ENCODE measurements at places on chromosomes 11 and 22.

DNA sequence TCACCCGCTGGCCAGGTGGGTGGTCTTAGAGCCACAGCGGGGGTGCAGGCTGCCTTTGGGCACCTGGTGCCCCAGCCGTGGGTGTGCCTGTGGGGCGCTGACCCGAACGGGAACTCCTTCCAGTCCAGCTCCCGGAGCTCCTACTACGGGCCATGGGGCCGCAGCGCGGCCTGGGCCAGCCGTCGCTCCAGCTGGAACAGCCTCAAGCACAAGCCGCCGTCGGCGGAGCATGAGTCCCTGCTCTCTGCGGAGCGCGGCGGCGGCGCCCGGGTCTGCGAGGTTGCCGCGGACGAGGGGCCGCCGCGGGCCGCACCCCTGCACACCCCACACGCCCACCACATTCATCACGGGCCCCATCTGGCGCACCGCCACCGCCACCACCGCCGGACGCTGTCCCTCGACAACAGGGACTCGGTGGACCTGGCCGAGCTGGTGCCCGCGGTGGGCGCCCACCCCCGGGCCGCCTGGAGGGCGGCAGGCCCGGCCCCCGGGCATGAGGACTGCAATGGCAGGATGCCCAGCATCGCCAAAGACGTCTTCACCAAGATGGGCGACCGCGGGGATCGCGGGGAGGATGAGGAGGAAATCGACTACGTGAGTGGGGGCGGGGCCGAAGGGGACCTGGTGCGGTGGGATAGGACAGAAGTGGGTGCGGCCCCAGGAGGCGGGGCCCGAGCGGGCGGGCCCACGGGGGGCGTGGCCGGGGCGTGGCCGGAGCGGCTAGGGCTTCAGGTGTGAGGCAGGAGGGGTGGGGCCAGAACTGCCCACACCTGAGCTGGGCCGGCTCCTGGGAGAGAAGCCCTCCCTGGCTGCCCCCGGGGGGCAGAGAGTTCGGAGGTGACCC lies 91.5 kb downstream of the CACNA1I start:
- no peak for DNase-seq

DNA sequence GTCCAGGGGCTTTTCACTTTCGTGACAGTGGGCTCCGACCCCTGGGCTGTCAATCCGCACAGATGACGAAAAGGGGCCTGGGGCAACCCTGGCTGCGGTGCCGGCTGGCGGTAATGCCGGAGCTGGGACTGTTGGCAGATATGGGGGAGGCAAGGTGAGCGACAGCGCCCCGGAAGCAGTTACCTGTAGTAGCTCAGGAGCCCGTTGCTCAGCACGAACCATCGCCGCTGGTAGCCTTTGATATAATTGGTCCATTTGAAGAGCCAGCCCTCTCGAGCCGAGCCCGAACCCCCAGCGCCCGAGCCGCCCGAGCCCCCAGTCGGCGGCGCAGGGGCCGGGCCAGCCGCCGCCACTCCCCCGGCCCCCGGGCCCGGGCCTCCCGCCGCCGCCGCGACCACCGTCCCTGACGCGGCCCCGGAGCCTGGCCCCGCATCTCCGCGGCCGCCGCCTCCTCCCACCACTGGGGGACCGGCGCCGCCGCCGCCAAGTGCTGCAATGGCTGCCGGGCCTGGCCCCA lies 396 bp downstream of the OSBP start:
- DNase-seq, result no peak

- DNase-seq, result no peak
Measured at GRCh38 chr11:2136952-2137201, 2.3 kb downstream of the IGF2 start.

GRCh38 chr11:46463701-46464421 lies 72.3 kb upstream of the CHRM4 start:
- DNase-seq, result no peak

- DNase-seq, result no peak
Measured at GRCh38 chr22:37148031-37148651, 1.6 kb downstream of the IL2RB start.

DNA sequence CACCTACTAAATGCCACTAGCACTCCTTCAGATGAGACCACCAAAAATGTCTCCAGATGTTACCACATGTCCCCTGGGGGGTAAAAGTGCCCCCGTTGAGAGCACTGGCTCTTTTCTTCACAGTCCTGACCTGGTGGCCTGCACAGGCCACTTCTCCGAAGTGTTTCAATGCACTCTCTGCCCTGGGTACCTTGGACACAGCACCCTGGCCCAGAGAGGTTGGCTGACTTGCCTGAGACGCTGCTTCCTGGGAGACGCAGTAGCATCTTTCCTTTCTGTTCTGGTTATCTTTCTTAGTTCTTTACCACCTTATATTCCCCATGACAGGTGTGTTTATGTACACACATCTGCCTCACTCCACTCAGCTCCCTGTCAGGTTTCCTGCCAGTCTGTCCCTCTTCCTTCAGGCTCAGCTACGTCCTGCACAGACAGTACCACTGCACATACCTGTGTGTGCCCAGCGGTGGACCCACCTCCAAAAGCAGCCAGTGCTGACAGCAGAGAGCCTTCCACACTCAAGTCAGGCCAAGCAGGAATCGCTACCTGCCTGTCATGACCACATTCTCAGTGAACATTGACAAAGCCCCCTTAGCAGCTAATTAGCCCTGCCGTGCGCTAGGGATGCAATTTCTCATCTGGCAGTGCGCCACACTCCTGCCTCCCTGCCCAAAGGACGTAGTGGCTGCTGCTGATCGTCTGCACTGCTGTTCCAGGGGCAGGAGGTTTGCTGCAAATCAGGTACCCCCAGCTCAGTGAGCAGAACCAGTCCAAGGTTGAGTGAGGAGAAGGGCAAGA lies 39.0 kb downstream of the FAM83F start:
- no peak for DNase-seq

DNA sequence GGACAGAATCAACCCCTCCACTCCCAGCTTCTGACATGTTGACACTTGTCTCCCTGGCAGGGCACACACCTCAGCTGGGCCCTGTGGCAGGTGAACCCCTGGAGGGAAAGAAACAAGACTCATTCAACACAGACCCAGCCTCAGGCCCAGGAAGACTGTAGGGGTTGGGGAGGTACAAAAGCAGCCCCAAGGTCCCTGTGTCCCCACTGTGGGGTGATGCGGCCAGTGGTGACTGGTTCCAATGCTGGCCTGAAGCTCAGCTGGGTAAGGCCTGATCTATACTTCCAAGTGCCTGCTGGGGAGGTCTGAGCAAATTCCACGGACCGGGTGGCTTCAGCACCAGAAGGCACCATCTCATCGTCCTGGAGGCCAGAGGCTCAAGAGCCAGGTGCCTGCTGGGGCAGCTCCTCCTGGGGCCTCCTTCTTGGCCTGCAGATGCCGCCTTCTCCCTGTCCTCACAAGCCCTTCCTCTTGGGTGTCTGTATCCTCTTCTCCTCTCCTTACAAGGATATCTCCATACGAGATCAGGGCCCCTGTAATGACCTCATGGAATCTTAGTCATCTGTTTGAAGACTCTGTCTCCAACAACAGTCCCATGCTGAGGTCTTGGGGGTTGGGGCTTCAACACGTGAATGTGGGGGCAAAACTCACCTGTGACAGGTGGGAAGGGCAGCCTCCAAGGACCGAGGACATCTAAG lies 1492.1 kb downstream of the BRD1 start:
- no peak for DNase-seq

DNA sequence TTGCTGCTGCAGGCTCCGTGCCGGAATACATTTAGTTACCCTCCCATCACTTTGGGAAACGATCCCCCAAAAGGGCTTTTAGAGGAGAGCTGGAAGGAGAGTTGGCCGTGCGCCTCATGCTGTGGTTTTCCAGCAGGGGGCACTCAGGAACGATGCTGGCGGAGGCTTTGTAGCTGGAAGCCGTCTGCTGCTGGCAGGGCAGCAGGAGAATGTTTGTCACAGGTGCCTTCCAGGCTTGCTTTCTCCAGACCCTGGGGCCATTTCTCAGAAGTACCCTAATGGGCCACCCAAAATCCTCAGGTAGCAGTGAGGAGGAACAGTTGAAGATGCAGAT lies 30.0 kb upstream of the CABP7 start:
- peak; percentile 53 for DNase-seq

GRCh38 chr11:10373340-10373739 lies 68.5 kb downstream of the ADM start:
- no peak for DNase-seq

- peak; percentile 25 for DNase-seq
Measured at GRCh38 chr11:130477586-130478203, 29.2 kb downstream of the ADAMTS15 start.

- no peak for DNase-seq
Measured at GRCh38 chr11:124648610-124649009, 24.9 kb downstream of the SIAE start.

GRCh38 chr22:25369041-25369440 lies 149.6 kb downstream of the CRYBB2 start:
- no peak for DNase-seq

DNA sequence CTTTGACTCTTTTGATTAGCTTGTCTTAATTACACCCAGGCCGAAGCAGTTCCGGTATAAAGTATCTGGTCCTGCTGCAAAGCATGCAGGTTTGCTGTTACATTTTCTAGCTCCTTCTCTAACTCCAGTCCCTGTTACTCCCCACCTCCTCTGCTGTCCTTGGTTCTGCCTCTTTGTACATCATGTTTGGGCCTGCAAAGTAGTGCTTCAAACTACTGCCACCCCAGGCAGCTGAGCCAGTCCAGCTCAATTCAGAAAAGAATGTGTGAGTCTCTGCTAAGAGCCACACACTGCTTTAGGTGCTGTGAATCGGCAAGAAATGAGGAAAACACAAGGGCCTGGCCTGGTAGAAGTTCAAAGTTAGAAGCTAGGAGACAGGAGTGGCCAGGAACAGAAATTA lies 136.0 kb downstream of the SERGEF start:
- DNase-seq, result no peak

DNA sequence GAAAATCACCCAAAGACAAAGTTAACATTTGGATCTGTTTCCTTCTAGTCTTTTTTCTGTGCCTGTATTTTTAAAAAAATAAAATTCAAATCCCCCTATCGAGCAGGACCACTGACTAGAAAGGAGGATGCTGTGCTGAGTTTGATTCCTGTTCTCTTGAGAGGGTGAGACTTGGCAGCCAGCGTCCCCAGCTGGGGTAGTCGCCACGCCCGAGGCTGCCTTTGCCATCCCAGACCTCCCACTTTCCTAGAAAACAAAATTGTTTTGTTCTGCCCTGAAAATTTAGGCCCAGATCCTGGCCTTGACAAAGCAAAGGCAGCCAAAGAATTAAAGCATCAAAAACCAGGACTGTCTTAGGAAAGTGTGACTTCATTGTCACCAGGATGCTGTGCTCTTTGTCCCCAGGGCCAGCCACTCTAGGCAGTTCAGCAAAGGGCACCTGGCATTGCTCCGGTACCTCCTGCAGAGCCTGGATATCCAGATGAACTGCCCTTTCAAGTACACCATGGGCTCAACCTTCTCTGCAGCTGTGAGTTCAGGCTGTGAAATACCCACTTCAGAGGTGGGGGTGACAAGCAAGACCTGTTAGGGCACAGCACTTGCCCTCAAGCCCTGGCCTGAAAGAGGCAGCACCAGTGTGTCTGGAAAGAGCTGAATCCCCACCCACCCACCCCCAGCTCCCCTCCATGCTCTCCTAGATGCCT lies 44.6 kb downstream of the KCNQ1OT1 start:
- DNase-seq, result no peak

DNA sequence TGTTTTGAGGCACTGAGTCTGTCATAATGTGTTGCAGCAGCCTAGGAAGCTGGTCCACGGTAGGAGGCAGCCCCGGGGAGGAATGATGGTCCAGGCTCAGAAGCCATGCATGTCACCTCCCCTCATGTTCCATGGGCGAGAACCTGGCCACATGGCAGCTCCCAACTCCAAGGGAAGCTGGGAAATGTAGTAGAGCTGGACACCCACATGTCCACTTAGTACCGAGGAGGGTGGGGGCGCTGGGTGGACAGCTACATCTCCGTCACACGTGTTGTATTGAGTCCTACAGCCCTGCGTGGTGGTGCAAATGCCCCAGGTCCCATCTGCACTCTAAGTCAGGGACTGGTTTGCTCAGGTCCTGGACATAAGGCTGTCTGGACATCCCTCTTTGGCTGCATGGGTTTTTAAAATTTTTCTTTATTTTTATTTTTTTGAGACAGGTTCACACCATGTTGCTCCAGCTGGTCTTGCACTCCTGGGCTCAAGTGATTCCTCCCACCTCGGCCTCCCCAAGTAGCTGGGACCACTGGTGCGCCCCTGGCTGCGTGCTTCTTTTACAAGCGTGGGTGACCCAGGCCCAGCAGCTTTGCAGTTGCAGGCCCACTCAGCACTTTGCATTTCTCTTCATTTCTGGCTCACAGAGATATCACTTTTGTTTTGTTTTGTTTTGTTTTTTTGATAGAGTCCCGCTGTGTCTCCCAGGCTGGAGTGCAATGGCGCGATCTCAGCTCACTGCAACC lies 3.9 kb upstream of the CTTN start:
- no peak for DNase-seq

DNA sequence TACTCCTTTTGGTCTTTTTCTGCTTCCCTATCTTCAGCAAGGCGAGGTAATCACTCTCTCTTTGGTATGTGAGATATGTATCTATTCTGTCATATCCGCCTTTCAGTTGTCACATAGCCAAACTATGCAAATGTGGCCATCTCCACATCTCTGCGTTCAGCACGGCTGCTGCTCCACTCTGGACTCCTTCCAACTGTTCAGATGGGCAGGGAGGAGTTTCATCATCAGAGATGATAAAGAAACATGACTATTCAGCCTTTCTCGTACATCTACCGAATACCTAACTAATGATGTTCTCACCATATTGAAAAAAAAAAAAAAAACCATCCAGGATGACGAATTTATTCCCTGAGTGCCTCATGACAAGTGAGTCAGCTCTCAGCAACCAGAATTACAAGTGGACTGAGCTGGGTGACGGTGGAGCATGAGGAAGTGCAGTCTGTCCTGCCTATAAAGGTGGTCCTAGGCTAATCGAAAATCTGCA lies 899.6 kb downstream of the OPCML start:
- peak; percentile 19 for DNase-seq

DNA sequence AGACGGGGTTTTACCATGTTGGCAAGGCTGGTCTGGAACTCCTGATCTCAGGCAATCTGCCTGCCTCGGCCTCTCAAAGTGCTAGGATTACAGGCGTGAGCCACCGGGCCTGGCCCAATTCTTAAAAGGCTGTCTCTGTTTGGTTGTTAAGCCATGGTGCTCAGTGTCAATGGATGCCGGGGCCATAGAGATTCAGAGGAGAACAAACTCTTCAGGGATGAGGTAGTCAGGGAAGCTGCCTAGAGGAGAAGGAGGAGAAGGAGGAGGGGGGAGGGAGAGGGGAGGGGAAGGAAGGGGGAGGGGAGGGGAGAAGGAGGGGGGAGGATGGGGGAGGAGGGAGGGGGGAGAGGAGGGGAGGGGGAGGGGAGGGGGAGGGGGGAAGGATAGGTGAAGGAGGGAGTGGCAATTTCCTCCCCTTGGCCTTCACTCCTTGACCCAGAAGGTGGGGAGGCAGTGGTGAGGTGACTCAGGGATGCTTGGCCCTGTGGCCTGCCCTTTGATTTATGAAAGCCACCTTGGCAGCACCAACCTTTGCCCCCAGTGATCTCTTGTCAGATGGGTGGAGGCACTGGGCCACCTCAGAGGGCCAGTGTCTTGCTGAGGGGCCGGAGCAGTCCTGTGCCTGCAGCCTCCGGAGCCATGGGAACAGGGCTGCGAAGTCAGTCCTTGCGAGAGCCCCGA lies at the start of gene C11orf86:
TSS of gene C11orf86 (plus strand) at position 581 of the 681 bp plus-strand sequence. CDS start at position 640, 59 bp downstream.
- no peak for DNase-seq
